GM12878 (cell line): ENCODE measurements at places on chromosomes 2 and 18. TPM values are rescaled to one million over a fixed set of nuclear protein-coding genes. Genes with fewer than 3 reads are reported as not detected.

GRCh38 chr2:46074501-46074900 lies 222.7 kb upstream of the EPAS1 start:
- H3K27me3 ChIP-seq, result no peaks in the 10 kb centered on the region
- H3K27ac ChIP-seq, result no peak overlapping the region
- DNase-seq, result no peak

DNA sequence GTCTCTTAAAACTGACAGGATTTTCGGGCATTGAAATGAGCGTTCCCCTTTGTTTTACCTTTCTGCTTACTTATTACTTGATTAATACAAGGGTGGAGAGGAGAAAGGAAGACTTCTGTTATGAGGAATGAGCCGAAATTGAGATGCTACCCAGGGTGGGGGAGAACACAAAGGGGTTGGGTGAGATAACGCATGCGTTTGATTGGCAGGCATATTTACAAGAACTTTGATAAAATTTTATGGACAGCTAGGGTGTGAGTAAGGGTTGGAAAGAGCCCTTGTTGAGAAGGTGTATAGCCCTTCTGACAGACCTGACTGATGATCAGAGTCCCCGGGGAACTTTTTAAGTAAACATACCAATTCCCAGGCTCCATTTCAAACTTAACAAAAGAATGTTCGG lies 1.8 kb downstream of the RNF138 start:
- DNase-seq, result no peak
- H3K27ac ChIP-seq, result peak overlapping the region; percentile 90

DNA sequence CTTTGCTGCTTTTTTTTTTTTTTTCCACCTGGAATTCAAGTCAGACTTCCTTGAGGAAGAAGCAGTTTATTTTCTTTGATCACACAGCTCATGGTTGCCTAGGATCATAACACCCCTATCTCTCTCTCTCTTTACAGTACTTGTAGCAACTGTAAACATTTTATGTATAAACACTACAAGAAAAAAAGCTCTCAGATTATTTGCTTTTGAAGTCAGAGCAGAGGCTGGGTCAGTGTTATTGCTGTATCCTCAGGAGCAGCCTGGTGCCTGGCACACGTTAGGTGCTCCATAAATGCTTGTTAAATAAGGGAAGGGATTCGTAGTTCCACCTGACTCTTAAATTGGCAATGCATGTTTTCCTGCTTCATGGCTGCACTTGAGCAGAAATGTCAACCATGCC lies 221.2 kb downstream of the TGIF1 start:
- H3K27me3 ChIP-seq, result no peaks in the 10 kb centered on the region
- H3K27ac ChIP-seq, result no peak overlapping the region
- H3K36me3 ChIP-seq, result no peaks in the 10 kb centered on the region
- H3K4me3 ChIP-seq, result no peak overlapping the region
- H3K4me1 ChIP-seq, result no peaks in the 10 kb centered on the region

- no peaks in the 10 kb centered on the region for H3K27me3 ChIP-seq
- no peak overlapping the region for H3K27ac ChIP-seq
- H3K36me3 ChIP-seq, result no peaks in the 10 kb centered on the region
- no peak overlapping the region for H3K4me3 ChIP-seq
Observed at GRCh38 chr2:167506395-167506794, 618.1 kb downstream of the XIRP2 start.

DNA sequence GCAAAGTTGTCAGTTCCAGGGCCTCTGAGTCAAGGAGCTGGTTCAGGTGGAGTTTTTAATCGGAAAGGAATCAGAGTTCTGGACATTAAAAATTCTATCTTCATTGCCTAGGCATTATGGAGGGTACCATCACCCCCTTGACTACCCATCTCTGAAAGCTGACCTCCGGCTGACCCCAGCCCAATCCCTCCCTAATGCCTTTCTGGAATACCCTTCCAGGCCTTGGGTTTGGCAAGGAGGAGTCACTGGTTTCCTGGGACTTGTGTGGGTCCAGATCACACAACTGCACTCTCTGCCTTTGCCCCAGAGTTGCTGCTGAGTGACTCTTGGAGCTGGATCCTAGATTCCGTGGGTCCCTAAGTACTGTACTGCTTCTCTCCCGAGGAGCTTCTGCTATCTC lies 1.0 kb upstream of the OSR1 start:
- DNase-seq, result no peak
- H3K27me3 ChIP-seq, result peaks cover 32% of the 10 kb centered on the region
- H3K27ac ChIP-seq, result no peak overlapping the region
- H3K36me3 ChIP-seq, result no peaks in the 10 kb centered on the region
- peaks cover 6% of the 10 kb centered on the region; the same call in 1 of the 2 replicates for H3K4me1 ChIP-seq
- H3K4me3 ChIP-seq, result no peak overlapping the region

- no peaks in the 10 kb centered on the region for H3K36me3 ChIP-seq
- H3K4me1 ChIP-seq, result peaks cover 18% of the 10 kb centered on the region
- H3K27ac ChIP-seq, result no peak overlapping the region
- H3K4me3 ChIP-seq, result no peak overlapping the region
- H3K27me3 ChIP-seq, result no peaks in the 10 kb centered on the region
Observed at GRCh38 chr2:47738331-47738730, 44.6 kb upstream of the MSH6 start.

- no peaks in the 10 kb centered on the region for H3K4me1 ChIP-seq
- peaks cover 18% of the 10 kb centered on the region for H3K27me3 ChIP-seq
- no peak overlapping the region for H3K4me3 ChIP-seq
Observed at GRCh38 chr2:66582987-66583880, 148.3 kb downstream of the MEIS1 start.

DNA sequence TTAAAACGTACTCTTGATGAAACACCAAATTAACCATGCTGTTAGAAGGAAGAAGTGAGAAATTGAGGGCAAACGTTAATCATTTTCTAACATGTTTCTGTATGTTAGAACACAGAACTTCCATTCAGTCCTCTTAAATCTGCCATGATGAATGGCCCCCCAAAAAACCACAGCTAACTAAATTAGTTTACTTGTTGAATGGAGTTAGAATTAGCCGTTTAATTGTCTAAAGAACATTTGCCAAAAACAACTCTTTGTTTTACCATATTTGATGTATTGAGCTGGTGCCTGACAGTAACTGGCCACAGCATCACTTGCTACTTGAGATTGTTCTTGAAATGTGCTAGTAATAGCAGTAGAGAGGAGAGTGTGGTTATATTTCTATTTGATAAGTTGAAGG lies 12.7 kb downstream of the CCNYL1 start:
- no peak overlapping the region for H3K4me3 ChIP-seq
- peaks cover 3% of the 10 kb centered on the region; the same call in 1 of the 2 replicates for H3K4me1 ChIP-seq
- H3K27me3 ChIP-seq, result no peaks in the 10 kb centered on the region
- H3K27ac ChIP-seq, result no peak overlapping the region; the same call in 1 of the 2 replicates
- H3K36me3 ChIP-seq, result no peaks in the 10 kb centered on the region; the same call in 1 of the 2 replicates
- peak; percentile 32 for DNase-seq

GRCh38 chr2:122237450-122237849 lies 482.0 kb downstream of the TSN start:
- H3K36me3 ChIP-seq, result no peaks in the 10 kb centered on the region
- H3K27ac ChIP-seq, result no peak overlapping the region
- DNase-seq, result no peak
- no peak overlapping the region for H3K4me3 ChIP-seq

GRCh38 chr18:6866552-6867085 lies 137.1 kb downstream of the ARHGAP28 start:
- DNase-seq, result no peak
- no peaks in the 10 kb centered on the region for H3K36me3 ChIP-seq
- H3K4me1 ChIP-seq, result no peaks in the 10 kb centered on the region

GRCh38 chr18:24276994-24277393 lies 120.6 kb downstream of the OSBPL1A start:
- no peaks in the 10 kb centered on the region; the same call in 1 of the 2 replicates for H3K27me3 ChIP-seq
- no peaks in the 10 kb centered on the region for H3K4me1 ChIP-seq
- no peak overlapping the region for H3K27ac ChIP-seq
- DNase-seq, result no peak
- no peak overlapping the region for H3K4me3 ChIP-seq
- H3K36me3 ChIP-seq, result no peaks in the 10 kb centered on the region

- no peak for DNase-seq
- no peak overlapping the region for H3K4me3 ChIP-seq
- peak overlapping the region; percentile 58 for H3K27ac ChIP-seq
- peaks cover 4% of the 10 kb centered on the region for H3K4me1 ChIP-seq
- H3K36me3 ChIP-seq, result no peaks in the 10 kb centered on the region
Observed at GRCh38 chr2:122706757-122707223, 951.3 kb downstream of the TSN start.

- no peaks in the 10 kb centered on the region for H3K4me1 ChIP-seq
- no peaks in the 10 kb centered on the region for H3K27me3 ChIP-seq
- no peak overlapping the region for H3K27ac ChIP-seq
- H3K36me3 ChIP-seq, result no peaks in the 10 kb centered on the region
Observed at GRCh38 chr2:116952254-116952653, 862.2 kb upstream of the DDX18 start.

- no peak overlapping the region for H3K4me3 ChIP-seq
- no peak overlapping the region for H3K27ac ChIP-seq
- no peaks in the 10 kb centered on the region for H3K36me3 ChIP-seq
- H3K4me1 ChIP-seq, result no peaks in the 10 kb centered on the region
- DNase-seq, result no peak
- no peaks in the 10 kb centered on the region for H3K27me3 ChIP-seq
Observed at GRCh38 chr2:133438026-133438425, 130.2 kb downstream of the NCKAP5 start.

DNA sequence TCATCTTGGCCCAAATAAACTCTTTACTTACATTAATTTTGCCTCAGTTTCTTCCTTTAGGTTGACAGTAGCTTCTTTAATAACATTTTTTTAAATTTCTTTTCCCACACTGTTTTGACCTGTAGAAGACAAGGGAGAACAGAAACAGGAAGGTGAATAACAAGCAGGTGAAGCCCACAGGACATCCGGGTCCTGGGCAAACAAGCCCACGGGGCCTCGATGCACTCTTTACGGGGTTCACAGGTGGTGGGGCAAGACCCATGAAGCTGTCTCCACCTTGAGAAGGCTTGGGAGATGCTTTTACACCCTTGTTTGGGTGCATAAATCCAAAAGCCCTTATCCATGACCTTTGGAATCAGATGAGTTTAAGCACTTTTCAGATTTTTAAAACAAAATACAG lies 301.0 kb upstream of the MGAT5 start:
- no peak for DNase-seq
- no peak overlapping the region for H3K4me3 ChIP-seq
- H3K27me3 ChIP-seq, result no peaks in the 10 kb centered on the region
- peak overlapping the region; percentile 42 for H3K27ac ChIP-seq

- no peaks in the 10 kb centered on the region for H3K27me3 ChIP-seq
- peak overlapping the region; percentile 95 for H3K27ac ChIP-seq
- H3K4me3 ChIP-seq, result peak overlapping the region; percentile 84
- no peak for DNase-seq
- no peaks in the 10 kb centered on the region for H3K36me3 ChIP-seq
- H3K4me1 ChIP-seq, result peaks cover 6% of the 10 kb centered on the region; the same call in 1 of the 2 replicates
Observed at GRCh38 chr18:59900222-59901128, 679 bp downstream of the PMAIP1 start.

- no peaks in the 10 kb centered on the region for H3K27me3 ChIP-seq
- H3K27ac ChIP-seq, result no peak overlapping the region
- H3K4me1 ChIP-seq, result no peaks in the 10 kb centered on the region
- DNase-seq, result no peak
- H3K4me3 ChIP-seq, result no peak overlapping the region
Observed at GRCh38 chr2:29810956-29811355, 110.4 kb downstream of the ALK start.

DNA sequence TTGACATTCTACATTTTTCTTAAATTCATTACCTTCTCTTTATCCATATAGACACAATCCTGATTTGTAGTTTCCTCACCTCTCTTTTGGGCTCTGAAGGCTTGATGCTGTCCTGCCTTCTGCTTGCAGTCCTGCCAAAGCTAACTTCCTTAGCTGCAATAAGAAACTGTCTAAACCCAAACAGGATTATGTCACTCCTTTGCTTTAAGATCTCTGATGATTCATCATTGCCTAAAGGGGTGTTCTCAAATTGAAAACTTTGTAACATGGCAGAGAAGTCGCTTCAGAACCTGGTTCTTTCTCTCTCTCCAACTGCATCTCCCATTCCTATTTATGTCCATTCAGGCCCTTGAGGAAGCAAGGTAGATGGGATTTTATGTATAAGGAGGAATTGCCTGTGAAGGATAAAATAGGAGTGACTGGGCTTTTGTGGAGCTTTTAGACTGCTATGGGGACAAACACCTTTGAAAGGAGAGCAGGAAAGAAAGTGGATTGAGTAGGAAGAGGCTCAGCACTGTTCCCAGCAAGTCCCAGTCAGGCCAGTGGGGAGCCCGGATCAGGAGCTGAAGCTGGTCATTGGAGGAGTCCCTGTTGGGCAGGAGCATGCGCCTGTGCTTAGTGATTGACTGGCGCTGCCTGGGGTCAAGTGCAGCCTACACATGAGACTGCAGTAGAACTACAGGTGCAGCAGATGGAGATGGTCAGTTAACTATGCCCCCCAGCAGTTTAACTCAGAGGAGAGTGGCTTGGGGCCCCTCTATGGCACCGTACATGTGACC lies 390.6 kb downstream of the CTNNA2 start:
- no peaks in the 10 kb centered on the region; the same call in 1 of the 2 replicates for H3K27me3 ChIP-seq
- H3K27ac ChIP-seq, result no peak overlapping the region
- H3K36me3 ChIP-seq, result no peaks in the 10 kb centered on the region

- H3K27me3 ChIP-seq, result no peaks in the 10 kb centered on the region
- H3K4me3 ChIP-seq, result no peak overlapping the region
- no peaks in the 10 kb centered on the region for H3K4me1 ChIP-seq
- no peak overlapping the region for H3K27ac ChIP-seq
Observed at GRCh38 chr2:14619441-14619840, 13.1 kb upstream of the LRATD1 start.

DNA sequence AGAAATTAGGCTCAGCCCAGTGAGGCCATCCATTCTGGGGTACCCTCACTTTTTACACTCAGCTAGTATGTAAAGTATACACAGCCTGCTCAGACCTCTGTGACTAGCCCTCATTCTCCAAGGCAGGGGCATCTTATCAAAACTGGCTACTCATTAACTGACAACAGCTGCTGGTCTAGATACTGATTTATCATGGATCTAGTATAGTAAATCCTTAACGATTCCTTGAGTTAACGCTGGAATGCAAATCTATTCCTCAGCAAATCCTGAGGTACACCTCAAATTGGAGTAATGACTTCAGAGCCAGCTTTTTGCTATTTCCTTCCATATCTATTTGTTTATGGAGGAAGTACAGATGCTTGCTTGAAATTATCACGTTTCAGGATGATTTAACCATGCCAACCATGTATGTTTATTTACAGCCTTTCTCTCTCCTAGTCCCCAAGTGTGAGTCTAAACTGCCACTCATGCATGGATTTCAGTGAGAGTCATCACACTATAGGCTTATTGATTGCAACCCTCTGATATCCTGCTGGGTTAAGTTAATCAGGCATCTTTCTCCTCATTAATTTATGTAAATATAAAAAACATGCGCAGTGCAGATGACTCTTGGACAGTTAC lies 70.2 kb upstream of the DOK6 start:
- H3K4me1 ChIP-seq, result no peaks in the 10 kb centered on the region
- no peak for DNase-seq
- no peaks in the 10 kb centered on the region for H3K36me3 ChIP-seq

GRCh38 chr2:201472411-201472810 lies 20.9 kb downstream of the STRADB start:
- no peak overlapping the region for H3K27ac ChIP-seq
- no peaks in the 10 kb centered on the region for H3K27me3 ChIP-seq
- H3K4me1 ChIP-seq, result no peaks in the 10 kb centered on the region
- no peak overlapping the region for H3K4me3 ChIP-seq

- peak overlapping the region; percentile 95 for H3K4me3 ChIP-seq
- no peaks in the 10 kb centered on the region for H3K36me3 ChIP-seq
- DNase-seq, result peak; percentile 100
- H3K27me3 ChIP-seq, result no peaks in the 10 kb centered on the region
Observed at GRCh38 chr2:240584486-240585031, 2.0 kb upstream of the CAPN10 start.

The EVX2 gene
- total RNA-seq, result not detected in 2 replicates

The KIF1A gene
- total RNA-seq, result 0.51 and 0.95 TPM in 2 replicates

The NEU2 gene
- not detected in 2 replicates for total RNA-seq

The RGPD4 gene
- not detected in 2 replicates for total RNA-seq

The G6PC2 gene
- total RNA-seq, result not detected in 2 replicates

The GBX2 gene
- not detected in 2 replicates for total RNA-seq

The UGT1A3 gene
- total RNA-seq, result not detected in 2 replicates

The CDKL4 gene
- not detected in 2 replicates for total RNA-seq

The BCL11A gene
- 22.7 and 26.6 TPM in 2 replicates for total RNA-seq
